ENCODE measurements at places on chromosomes 1 and 21. TPM values are rescaled to one million over a fixed set of nuclear protein-coding genes. Genes with fewer than 3 reads are reported as not detected.

GRCh38 chr21:26909972-26910371 is 56.9 kb downstream of the ADAMTS5 start:
- DNase-seq: no peak
- no peak overlapping the region for H3K27ac ChIP-seq
- H3K4me3 ChIP-seq: no peak overlapping the region
- H3K27me3 ChIP-seq: no peaks in the 10 kb centered on the region
- no peaks in the 10 kb centered on the region for H3K36me3 ChIP-seq

- no peaks in the 10 kb centered on the region for H3K27me3 ChIP-seq
- H3K27ac ChIP-seq: no peak overlapping the region
- H3K4me1 ChIP-seq: peaks cover 27% of the 10 kb centered on the region
- no peaks in the 10 kb centered on the region for H3K36me3 ChIP-seq
- DNase-seq: no peak
- no peak overlapping the region for H3K4me3 ChIP-seq
Measured at GRCh38 chr1:89826594-89826993, 5.8 kb downstream of the LRRC8D start.

DNA sequence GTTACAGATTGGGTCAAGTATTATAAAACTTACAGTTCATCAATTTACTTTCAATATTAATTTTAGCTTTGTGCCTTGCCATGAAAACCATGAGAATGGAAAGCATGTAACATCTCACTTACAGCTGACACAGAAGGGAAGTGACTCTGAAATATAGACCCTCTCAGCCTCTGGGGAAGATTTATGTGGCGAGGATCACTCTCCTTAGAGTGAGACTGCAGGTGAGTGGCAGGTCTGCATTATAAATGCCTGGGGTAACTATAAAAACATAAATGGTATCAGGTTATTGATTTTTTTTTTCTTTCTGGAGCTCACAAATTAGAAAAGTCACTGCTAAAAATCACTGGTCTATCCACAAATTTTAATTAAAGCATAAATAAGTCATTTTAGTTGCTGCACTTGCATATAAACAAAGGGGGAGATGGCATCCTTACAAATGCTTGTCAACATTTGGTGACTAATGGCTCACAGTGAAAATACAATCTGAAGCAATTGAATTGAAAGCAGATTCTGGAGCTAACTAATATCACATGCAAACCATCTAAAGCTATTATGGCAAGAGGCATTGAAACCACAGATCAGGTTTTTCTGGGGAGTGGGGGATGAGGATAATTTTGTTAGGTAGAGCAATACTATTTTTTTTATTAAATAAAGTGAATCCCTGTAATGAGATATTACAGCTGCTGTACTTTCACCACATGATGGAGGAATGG is 200.9 kb downstream of the TM2D1 start:
- H3K27ac ChIP-seq: no peak overlapping the region
- H3K36me3 ChIP-seq: no peaks in the 10 kb centered on the region
- no peak overlapping the region for H3K4me3 ChIP-seq
- peaks cover 3% of the 10 kb centered on the region for H3K4me1 ChIP-seq

- peaks cover 7% of the 10 kb centered on the region for H3K4me1 ChIP-seq
- no peaks in the 10 kb centered on the region for H3K36me3 ChIP-seq
Measured at GRCh38 chr1:110780600-110781484, 92.1 kb upstream of the CD53 start.

DNA sequence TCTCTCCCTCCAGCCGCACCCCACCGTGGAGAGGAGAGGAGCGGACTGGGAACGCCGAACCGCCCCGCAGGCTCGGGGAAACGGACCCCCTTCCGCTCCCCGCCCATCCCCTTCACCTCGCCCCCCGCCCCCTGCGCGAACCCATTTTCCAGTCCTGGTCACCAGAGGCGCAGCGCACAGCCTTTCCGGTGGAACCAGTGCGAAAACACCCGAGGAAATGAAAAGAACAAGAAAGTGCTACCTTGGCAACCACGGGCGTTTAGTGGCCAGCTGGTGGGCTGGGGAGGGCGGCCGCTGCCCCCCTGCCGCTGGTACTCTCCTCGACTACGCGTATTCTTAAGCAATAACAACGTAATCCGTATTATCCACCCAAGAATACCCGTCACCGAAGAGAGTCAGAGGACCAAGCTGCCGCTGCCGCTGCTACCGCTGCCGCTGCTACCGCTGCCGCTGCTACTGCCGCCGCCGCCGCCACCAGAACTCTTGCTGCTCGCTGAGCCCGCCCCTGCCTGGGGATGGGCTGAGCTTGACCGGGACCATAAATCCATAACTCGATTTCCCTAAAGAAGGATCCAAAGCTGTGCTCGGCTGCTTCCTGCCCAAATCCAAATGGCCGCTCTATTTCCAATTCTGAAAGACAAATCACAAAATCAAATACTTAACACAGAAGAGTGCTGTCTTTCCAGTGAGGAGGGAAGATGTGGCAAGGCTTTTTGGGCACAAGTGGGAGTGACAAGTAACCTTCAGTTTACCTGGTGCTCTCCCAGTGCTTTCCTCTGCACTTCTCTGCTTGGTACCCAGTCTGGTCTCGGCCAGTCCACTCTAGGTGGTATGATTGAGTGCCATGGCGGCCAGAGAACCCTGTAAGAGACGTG is 125.2 kb upstream of the DPYD start:
- peak overlapping the region; percentile 47 for H3K4me3 ChIP-seq
- no peak overlapping the region for H3K27ac ChIP-seq
- peak; percentile 40 for DNase-seq
- no peaks in the 10 kb centered on the region for H3K36me3 ChIP-seq
- H3K27me3 ChIP-seq: peaks cover 73% of the 10 kb centered on the region

DNA sequence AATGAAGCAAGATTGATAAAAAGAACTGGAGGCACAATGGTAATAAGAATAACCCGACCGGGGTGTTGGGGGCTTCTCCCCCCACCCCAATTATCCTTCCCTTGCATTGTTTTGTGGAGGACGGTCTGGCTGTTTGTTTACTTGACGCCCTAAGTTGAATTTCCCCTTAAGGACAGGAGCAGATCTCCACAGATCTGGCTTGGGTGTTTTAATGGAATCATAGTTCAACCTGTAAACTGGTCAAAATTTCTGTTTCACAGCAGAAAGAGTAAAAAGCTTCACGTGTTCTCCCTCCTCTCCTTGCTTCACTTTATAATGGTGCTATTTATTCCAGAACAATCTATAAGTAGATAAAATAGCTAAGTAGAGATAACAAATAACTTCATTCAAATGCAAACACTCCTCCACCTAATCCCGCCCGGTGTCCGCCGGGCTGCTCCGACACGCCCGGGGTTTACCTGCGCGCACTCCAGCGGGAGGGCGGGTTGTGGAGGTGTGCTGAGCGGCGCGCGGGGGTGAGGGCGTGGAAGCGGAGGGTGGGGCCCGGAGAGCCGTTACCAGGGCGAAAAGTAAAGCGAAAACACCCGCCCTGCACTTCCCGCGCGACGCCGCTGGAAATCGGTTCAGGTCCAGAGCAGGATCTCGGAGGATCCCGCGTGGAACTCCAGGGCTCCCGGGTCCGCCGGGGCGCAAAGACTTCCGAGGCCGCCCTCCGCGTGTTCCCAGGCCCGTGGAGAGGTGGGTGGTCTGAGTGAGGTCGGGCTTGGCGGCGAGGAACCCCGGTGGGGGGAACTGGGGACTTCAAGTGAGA is 2.0 kb upstream of the ATF3 start:
- H3K27ac ChIP-seq: peak overlapping the region; percentile 90
- peaks cover 17% of the 10 kb centered on the region for H3K27me3 ChIP-seq
- DNase-seq: peak; percentile 91

Gene KRTAP21-2
- not detected for total RNA-seq

Gene OR2W3
- total RNA-seq: 1.2 TPM

Gene KIF2C
- total RNA-seq: 1.7 TPM

Gene OR2L2
- total RNA-seq: not detected

Gene L1TD1
- total RNA-seq: 0.59 TPM

Gene FABP3
- total RNA-seq: 24.5 TPM

Gene NR0B2
- 2.2 TPM for total RNA-seq

Data from lower lobe of right lung (tissue), 2 donors.